ENCODE measurements at places on chromosomes 1 and 21.

- DNase-seq: no peak
These were observed 87.9 kb downstream of the ZZZ3 start for GRCh38 chr1:77594366-77595112.

DNA sequence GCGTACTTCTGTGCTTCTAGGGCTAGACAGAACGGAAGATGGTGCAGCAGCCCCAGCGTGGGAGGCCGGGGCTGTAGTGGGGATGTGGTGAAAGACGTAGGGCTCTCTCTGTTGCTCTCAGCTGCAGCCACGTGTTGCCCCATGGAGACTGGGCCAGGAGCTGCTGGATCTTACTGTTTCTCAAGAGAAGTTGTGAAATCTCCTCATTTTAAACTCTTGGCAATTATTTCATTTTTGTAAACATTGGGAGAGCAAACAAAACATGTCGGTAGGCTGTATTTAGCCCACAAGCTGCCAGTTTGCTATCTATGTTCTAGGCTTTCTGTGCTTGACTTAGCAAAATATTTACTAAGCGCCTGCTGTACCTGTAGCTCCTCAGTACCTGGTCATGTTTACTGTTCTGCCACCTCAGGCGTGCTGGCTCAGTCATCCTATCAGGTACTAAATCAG lies 15.9 kb upstream of the ELOA start:
- DNase-seq: no peak

DNA sequence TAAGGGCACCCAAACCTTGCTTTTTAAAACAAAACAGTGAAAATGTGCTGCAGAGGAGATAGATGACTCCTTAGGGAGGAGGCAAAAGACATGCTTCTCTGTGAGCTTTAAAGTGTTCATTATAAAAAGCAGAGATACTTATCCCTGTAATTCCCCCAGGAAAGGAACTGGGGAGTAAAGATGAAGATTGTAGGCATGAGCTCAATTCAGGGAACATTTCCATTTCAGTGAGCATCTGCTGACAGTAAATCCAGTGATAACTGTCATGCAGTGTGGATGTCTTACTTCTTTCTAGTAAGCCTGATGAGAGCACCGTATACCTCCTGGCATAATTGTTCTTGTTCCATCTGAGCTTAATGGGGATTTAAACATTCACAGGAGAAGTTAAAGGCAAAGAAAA lies 1296.5 kb downstream of the MRPL39 start:
- no peak for DNase-seq

DNA sequence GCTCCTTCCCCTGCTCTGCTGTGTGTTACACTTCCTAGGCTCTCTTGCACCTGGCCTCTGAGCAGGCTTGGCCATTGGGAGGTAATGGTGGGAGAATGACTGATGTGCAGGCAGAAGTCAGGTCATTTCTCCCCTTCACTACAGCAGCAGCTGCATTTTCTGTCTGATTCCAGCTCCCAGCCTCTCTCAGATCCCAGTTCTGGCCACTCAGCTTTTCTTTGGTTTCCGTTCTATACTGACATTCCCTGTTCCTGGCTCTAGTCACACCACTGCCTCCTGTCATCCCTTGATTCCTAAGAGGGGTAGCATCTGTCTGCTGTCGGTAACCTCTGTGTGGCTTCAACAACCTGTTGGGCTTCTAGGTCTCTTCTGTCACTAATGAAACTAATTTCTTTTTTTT lies 127.7 kb upstream of the HOOK1 start:
- DNase-seq: no peak

DNA sequence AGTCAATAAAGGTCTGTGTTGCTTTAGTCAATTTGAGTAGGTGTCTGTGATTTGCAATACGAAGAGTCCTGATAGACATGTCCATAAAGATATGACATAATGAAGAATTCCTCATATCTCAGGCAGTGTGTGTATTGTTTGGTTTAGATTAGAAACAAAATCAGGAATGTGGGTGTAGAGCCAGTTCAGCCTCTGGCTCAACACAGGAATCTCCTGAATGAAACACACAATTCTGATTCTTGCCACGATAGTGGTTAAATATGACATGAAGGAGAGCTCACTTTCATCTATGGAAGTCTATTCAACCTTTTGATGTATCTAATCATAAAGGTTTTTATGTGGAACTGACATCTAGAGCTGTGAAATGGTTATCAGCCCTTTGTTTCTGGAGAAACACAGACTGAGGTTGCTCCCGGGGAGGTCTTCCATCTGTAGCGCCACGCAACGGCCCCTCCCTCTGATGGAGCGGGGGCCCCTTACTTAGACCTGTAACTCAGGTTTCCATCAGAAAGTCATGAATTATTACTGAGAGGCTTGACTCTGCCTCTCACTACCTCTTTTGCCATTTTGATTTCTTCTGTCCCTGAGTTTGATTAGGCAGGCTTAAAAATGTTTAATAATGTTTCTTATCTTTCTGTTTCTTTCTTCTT lies 19.5 kb downstream of the TSPAN2 start:
- DNase-seq: no peak

- DNase-seq: no peak
These were observed 46.0 kb downstream of the KCNK2 start for GRCh38 chr1:215128504-215128903.

DNA sequence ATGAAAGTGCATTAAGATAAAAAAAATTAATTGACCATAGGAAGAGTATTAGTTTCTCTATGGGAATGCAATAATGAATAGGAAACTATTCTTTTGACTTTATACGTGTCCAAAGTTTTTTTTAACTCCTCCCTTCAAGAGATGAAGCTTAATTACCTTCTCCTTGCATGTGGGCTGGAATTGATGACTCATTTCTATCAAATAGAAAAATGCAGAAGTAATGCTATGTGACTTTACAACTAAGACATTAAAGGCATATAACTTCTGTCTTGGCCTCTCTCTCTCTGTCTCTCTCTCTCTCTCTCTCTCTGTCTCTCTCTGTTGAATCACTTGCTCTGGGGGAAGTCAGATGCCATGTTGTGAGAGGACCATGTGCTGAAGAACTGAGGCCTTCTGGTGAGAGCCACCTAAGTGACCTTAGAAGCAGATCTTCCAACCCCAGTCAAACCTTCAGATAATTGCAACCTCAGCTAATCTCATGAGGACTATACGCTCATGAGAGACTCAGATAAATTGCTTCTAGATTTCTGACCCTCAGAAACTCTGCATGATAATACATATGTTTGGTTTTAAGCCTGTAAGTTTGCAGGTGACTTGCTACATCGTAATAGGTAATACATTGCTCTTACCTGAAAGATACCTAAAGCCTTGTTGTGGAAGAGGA lies 414.2 kb downstream of the KCNT2 start:
- no peak for DNase-seq

DNA sequence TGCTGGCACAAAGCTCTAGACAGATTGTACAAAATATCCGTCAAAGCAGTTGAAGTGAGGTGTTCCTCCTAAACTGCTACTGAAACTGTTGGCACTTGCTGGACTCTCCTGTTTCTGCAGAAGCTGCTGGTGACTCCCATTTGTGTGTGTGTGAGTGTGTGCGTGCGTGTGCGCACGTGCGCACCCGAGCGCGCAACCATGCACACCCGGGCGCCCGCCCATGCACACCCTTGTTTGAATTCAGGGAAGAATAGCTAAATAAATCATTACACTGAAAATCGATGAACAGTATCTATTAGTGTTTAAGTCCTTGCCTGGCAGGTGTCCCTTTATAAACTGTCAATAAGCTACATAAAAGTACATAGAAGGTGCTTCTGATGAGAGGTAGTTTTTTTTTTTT lies 156.4 kb upstream of the B3GALT2 start:
- DNase-seq: no peak

DNA sequence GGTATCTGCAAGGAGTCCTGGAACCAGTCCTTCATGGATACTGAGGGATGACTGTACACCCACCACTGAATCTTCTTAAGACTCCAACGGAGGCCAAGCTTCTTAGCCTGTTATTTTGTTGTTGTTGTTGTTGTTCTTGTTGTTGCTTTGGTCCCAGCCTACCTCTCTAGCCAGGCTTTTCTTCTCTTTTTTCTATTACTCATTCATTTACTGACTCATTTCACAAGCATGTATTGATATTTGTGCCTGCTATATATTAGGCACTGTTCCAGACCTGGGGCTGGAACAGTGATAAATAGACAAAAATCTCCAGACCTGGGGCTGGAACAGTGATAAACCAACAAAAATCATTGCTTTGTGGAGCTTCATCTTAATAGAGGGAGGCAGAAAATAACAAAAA lies 20.4 kb downstream of the CENPF start:
- no peak for DNase-seq

GRCh38 chr1:213371847-213372619 lies 321.0 kb downstream of the RPS6KC1 start:
- DNase-seq: no peak

- DNase-seq: peak; percentile 88
These were observed 13.3 kb downstream of the POLR3GL start for GRCh38 chr1:145977486-145978470.

GRCh38 chr21:37060296-37060695 lies 12.6 kb downstream of the PIGP start:
- no peak for DNase-seq

GRCh38 chr1:162670928-162671663 lies 38.8 kb downstream of the DDR2 start:
- DNase-seq: no peak

DNA sequence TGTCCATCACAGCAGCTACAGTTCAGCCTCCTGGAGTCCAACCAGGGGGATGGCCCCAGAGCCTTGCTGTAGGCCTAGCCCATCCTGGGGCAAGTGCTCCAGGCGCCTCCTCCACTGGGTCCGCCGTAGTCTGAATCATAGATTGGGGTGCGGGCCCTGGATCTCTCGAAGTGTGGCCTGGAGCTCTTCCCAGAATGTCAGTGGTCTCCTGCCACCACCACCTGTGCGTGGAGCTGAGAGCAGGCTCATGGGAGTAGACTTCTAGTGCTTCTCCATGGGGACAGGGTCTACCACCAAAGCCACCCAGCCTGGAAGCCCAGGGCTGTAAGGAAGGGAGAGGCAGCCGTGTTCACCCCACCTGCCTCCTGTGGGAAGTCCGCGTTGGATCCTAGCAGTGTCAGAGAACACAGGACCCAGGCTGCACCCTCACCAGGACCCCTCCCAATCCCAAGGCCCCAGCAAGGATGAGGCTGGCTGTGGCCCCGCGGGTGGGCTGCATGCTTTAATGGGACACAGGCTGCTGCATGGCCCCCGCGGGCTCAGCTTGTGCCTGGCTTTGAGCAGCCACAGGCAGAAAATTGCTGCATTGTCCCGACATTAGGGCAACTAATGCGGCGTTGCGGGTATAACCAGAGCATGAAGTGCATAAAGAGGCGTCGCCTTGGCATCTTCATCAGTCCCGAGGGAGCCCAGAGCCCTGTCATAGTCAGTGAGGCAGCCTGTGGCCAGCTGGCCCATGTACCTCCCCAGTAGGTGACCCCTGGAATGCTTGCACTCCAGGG lies 735 bp upstream of the HES3 start:
- no peak for DNase-seq

GRCh38 chr1:87956072-87956471 lies 627.4 kb downstream of the LMO4 start:
- DNase-seq: no peak

- DNase-seq: peak; percentile 22
These were observed 143.6 kb upstream of the RAB4A start for GRCh38 chr1:229127301-229127700.

DNA sequence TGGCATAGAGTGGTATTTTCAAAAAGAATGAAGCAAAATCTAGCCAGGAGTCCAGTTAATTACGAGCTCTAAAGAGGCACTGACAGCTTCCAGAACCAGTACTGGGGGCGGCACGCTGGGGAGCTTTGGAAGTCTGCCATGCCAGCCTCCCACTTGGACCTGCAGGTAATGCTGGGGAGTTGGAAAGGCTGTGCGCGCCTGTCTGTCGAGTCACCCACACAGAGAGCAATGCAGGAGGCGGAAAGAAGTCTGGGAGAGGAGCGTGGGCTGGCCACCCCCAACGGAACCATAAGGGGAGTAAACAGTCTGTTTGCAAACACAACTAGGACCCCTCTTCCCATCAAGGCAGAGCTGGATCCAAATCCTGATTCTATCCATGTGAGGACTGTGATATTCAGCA lies 84.5 kb downstream of the BEND5 start:
- no peak for DNase-seq

DNA sequence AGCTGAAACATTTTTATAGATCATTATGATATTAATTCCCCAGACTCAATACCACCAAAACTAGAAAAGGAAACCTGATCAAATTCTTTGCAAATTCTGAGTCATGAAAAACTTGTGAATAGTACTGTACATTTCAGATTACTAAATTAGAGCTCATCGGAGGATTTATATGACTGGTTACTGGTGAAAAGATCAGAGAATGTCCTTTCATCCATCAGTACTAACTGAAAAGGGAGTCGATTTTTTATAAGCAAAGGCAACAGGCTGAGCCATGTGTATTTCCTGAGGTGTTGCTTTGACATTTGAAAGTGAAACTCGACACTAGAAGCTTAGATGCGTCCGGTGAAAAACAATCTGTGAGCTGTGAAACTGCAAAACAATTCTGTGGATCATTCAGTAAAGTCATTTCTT lies 155.7 kb downstream of the TNFSF18 start:
- DNase-seq: peak; percentile 14

DNA sequence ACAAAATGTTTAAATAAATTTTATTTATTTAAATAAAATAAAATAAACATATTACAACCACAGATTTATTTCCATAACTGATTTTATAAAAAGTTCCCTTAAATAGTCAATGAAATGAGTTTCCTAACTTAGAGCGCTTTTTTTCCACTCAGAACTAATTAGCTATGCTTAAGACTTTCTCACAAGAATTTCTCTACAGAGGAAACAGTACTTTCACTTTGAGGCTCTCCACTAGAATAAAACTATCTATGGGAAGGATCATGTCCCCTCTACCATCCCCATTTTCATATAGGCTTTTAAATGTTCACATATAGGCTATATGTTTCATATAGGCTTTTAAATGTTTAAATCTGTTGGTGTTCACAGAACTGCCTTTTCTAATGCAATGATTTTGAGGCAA lies 40.0 kb upstream of the DPH5 start:
- DNase-seq: peak; percentile 15

GRCh38 chr1:2314803-2315673 lies 76.3 kb downstream of the MORN1 start:
- peak; percentile 75 for DNase-seq

DNA sequence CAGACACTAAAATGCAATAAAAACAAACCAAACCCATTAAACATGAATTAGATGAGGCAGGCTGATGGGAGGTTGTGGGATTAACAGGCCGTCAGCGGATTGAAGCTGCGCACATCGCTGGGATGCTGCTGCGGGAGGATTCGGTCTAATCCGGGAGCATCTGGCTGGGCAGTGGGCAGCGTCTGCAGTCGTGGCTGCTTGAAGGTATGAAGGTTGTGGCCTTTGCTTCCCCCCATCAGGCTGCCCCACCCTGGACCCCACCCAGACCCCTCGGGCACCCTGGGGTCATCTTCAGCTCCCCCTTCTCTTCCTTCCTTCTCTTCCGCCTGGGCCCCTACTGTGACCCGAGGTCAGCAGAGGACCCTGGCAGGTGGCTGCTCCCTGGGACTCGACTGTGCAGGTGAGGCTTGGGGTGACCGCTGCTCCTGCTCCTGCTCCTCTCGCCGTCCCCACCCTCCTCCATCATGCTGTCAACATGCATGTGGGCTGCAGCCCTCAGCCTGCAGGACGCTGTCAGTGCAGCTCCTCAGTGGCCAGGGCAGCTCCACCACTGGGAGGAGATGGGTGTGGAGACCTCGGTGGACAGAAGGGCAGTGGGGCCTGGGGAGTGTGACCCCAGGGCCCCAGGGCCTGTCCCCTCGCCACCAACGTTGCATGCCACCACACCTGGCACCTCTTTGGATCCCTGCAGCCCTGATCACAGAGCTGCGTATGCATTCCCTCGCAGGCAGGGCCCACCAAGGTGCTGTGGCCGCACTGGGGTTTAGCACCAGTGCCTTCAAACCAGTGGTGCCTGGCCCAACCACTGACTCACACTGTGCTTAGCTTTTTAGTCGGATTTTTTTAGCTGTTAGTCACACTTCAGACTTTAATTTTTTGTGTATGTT lies 112.2 kb upstream of the COL6A1 start:
- no peak for DNase-seq
